T-helper 17 cell (primary cell): ENCODE measurements at places on chromosomes 6 and 20.

DNA sequence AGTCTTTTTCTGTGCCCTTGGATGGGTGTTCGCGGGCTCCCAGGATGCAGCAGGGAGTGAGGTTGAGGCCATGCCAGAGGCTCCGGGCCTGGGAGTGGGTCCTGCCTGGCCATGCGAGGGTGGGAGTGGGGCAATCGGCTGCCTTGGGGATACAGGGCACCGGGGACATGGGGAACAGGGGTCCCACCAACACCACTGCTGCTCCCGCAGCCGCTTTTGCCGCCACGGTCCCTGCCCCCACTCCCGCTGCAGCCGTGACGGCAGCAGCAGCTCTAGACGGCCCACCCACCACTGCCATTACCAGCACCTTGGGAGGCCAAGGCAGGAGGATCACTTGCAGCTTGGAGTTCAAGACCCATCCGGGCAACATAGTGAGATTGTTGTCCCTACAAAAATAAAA lies 35.3 kb upstream of the FAM50B start:
- no peak for DNase-seq

GRCh38 chr6:15620611-15621010 lies 42.2 kb downstream of the DTNBP1 start:
- no peak for DNase-seq

DNA sequence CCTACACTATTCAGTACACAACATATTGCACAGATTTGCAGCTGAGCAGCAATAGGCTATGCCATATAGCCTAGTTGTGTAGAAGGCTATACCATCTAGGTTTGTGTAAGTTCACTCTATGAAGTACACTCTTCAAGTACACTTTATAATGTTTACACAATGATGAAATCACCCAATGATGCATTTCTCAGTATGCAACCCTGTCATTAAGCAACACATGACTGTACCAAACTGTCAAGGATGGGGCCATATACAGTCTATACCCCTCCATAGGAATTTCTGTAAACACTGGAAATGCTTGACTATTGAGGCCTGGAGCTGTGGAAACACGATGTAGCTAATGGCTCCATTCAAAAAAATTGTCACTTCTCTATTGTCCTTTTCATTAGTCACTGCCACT lies 535.4 kb downstream of the EPM2A start:
- DNase-seq: no peak

GRCh38 chr6:131937703-131938631 lies 13.2 kb downstream of the CCN2 start:
- DNase-seq: no peak

DNA sequence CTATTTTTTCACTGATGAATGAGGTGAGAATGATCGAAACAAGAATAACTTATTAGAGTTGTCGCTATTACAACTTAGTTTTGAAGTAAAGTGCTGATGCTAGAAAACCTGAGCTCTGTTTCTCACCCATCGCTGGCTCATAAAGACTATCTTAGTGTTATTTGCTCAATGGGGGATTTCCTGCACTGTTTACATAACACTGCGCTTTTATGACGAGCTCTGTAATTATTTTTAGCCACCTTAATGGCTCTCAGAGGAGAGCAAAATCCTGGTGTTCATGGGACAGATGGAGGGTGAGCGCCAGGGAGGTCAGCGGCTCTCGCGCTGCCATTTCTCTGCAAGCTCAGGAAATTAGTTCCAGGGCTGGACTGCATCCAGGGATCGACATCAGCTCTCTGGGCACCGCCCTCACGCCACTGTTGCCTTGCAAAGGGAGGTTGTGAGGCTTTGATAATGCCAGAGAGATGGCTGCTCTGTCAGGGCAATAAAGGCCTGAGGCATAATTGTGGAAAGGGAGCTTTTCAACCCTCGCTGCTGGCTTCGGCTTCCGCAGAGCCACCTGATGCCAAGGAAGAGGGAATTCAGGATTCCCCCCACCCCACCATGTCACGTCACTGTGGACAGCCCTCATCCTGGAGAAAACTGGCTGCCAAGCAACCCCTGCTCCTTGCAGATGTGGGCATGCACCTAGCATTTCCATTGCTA lies 72.0 kb downstream of the DACT2 start:
- DNase-seq: no peak

- no peak for DNase-seq
These were observed 52.8 kb downstream of the MYLIP start for GRCh38 chr6:16181439-16182297.

DNA sequence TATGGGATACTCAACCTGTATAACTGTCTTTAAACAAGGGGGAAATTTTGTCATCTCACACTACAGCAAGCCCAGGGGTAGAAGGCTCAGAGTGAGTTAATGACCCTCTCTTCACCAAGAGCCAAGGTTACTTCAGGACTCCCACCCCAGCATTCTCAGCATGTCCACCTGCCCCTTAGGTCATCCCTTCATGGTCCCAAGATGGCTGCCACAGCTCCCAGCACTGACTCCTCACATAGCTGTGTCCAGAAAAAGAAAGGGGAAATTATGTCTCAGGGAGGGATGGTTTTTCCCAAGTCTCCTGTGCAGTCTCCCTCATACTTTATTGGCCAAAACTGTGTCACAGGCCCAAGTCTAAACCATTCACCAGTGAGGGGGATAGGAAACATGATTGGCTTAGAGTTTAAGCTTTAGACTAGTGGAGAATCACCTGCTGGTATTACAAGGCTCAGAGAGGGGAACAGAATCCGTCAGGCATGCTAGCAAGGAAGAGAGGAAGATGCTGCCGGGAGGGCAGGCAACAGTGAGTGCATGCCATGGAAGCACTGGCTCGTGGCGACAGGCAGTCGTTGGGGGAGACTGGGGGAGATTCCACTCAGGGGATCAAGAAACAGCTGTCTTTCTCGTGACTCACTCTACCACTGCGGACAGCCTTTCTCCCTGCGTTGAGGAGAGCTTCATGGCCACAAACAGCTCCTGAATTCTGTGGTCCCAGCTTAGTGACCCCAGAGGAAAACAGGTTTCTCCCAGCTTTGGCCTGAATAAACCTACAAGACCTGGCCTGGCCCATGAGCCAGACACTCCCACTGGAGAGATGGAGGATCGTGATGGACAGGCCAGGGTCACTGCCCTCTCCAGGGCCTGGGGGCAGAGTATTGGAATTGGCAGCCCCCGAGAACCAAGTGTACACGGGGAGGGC lies 37.2 kb downstream of the HM13 start:
- no peak for DNase-seq

DNA sequence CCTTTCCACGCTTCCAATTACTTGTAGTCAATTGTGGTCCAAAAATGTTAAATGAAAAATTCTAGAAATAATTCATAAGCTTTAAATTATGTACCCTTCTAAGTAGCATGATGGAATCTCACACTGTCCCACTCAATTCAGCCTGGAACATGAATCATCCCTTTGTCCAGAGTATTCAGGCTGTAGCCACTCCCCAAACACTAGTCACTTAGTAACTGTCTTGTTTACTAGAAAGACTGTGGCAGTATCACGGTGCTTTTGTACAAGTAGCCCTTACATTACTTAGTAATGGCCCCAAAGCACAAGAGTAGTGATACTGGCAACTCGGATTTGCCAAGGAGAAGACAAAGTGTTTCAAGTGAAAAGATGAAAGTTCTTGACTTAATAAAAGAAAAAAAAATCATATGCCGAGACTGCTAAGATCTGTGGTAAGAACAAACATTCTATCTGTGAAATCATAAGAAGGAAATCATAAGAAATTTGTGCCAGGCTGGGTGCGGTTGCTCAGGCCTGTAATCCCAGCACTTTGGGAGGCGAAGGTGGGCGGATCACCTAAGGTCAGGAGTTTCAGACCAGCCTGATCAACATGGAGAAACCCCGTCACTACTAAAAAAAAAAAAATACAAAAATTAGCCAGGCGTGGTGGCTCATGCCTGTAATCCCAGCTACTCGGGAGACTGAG lies 168.5 kb upstream of the SIM1 start:
- DNase-seq: no peak

- DNase-seq: no peak
These were observed 10.4 kb downstream of the PXT1 start for GRCh38 chr6:36432151-36432671.

DNA sequence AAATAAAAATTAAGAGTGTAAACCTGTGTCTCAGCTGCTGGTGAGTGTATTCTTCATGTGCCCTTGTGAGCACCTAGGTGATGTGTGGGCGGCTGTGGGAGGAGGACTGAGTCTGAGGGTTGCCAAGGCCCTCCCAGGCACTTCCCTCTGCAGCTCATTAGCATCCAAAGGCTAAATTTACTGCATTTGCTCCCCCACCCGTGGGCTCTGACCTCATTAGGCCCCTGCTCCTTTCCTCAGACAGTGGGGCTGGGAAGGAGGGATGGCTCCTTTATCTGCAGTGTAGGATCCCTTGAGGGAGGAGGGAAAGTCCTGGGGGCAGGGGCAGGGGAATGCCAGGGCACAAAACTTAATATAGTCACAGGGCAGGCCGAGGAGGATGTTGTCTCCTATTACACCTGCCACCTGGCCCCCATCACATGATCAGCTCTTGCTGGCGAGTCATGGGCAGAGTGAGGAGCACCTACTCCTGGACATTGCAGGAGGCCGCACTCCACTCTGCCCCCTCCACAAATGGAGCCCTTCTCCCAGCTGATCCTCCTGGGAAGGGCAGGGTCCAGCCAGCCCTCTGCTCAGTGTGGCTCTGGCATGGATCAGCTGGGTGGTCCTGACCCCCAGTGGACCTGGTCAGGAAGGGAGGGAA lies 133.2 kb downstream of the MRPL14 start:
- no peak for DNase-seq

GRCh38 chr20:6898928-6899327 lies 131.4 kb downstream of the BMP2 start:
- no peak for DNase-seq

GRCh38 chr6:157613011-157613522 lies 210.0 kb upstream of the SNX9 start:
- no peak for DNase-seq

DNA sequence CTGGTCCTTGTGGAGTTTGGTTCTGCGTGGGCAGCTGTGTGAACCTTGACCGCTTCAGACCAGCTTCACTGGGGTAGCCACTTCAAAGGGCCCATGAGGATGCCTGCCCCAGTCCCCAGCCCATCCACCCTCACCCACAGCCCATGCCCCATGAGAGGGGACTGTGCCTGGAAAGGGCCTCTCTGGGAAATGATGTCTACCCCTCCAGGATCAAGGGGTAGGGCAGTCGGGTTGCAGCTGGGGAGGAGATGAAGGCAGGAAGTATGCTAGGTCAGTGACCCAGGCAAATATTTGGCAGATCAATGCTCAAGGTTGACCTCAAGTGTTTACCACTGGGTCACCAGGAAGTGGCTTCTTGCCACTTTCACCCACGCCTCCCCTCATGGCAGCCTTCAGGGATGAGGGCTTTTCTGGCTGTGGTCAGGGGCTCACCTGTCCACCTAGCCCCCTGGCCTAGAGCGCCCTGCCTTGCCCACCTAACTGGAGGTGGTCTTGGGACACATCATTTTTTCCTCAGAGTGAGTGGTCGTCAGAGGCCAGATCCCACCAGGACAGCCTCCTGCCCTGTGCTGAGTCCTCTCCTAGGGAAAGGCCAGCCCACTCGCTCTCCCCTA lies 109.5 kb downstream of the SNX5 start:
- DNase-seq: no peak

DNA sequence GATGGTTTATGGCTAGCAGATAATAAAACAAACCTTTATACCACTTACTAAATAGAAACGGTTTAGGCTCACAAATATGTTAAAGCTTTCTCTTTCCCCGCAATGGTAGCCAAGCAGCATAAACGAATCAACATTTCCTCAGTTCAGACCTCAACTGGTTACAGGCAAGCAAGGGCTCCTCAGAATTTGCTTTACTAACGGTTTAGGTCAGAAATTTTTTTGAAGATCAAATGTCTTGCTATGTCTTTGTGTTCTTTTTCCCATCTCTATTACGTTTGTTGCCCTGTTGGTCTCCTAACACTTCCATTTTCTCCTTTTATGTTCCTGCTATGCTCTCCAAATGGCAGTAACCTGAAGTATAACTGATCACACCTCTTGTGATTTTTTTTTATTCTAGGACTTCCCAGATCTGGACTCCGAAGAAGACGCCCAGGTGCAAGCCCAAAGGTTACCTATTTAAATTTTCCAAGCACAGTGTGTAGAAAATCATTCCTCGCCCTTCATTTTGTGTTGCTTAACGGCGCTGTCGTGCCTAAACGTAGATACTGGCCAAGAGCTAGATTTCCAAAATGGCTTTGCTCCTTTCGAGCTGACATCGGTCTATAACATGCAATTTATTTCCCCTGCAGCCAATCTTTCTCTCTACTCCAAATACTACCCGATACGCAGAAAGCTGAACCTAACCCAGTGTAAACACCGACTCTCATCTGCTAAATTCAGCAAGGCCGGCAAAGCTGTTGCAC lies 717 bp upstream of the ASF1A start:
- no peak for DNase-seq

DNA sequence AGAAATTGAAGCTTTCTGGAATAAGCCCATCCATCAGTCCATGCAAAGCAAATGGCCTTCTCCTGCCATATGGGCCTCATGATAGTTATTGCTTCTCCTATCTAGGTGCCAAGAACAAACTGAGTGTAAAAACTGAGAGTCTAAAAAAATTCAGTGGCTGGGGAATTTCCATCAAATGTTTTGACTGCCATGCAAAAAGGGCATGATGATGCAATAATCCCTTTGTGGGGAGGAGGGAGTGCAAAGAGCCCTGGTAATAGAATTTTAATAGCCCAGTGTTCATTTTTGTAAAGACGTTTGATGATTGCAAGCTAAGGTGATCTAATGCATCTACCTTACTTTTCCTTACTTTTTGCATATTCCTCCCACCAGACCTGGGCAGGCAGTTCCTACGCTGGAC lies 683.7 kb downstream of the EPM2A start:
- DNase-seq: no peak
